ENCODE measurements at places on chromosomes 6 and 20. TPM values are rescaled to one million over a fixed set of nuclear protein-coding genes. Genes with fewer than 3 reads are reported as not detected.

GRCh38 chr20:64146301-64146935, 17.8 kb upstream of the MYT1 start:
- no peaks in the 10 kb centered on the region for H3K4me1 ChIP-seq
- no peaks in the 10 kb centered on the region for H3K36me3 ChIP-seq
- H3K4me3 ChIP-seq, result no peak overlapping the region

GRCh38 chr6:54070025-54070424, 41.2 kb upstream of the MLIP start:
- H3K4me1 ChIP-seq, result peaks cover 9% of the 10 kb centered on the region
- no peak overlapping the region for H3K27ac ChIP-seq

GRCh38 chr20:32570401-32571190, 14.5 kb downstream of the NOL4L start:
- no peak overlapping the region for H3K4me3 ChIP-seq
- no peaks in the 10 kb centered on the region for H3K4me1 ChIP-seq
- H3K36me3 ChIP-seq, result no peaks in the 10 kb centered on the region

The MUC22 gene
- not detected for total RNA-seq

The NNAT gene
- total RNA-seq, result not detected

The TRIM31 gene
- total RNA-seq, result 0.17 TPM

- H3K27me3 ChIP-seq, result no peaks in the 10 kb centered on the region
- H3K27ac ChIP-seq, result no peak overlapping the region
- H3K36me3 ChIP-seq, result no peaks in the 10 kb centered on the region
Measured at GRCh38 chr20:19453862-19454261, 241.4 kb downstream of the SLC24A3 start.

DNA sequence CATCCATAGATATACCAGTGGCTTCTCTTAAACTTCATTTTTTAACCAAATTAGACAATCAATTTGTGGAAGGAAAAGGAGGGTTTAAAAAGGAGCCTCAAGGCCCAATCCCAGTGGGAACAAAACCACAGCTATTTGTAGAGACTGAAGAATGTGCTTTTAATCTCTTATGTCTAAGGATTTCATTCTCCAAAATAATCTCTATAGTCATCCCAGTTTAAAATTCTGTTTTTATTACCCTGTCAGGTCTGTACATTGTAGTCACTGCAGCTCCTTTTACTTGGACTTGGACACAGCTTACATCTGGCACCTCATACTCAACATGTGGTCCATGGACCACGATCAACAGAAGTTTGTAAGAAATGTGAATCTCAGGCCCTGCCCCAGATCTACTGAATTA, 152.1 kb upstream of the STMND1 start:
- H3K4me1 ChIP-seq, result peaks cover 3% of the 10 kb centered on the region
- H3K27ac ChIP-seq, result no peak overlapping the region
- H3K27me3 ChIP-seq, result no peaks in the 10 kb centered on the region
- no peak overlapping the region for H3K4me3 ChIP-seq

- H3K36me3 ChIP-seq, result no peaks in the 10 kb centered on the region
- no peak for DNase-seq
- H3K4me1 ChIP-seq, result peaks cover 17% of the 10 kb centered on the region
- H3K27me3 ChIP-seq, result no peaks in the 10 kb centered on the region
Measured at GRCh38 chr6:63352069-63352543, 32.3 kb upstream of the LGSN start.

The MUC21 gene
- not detected for total RNA-seq

The PHACTR3 gene
- 0.42 TPM for total RNA-seq

DNA sequence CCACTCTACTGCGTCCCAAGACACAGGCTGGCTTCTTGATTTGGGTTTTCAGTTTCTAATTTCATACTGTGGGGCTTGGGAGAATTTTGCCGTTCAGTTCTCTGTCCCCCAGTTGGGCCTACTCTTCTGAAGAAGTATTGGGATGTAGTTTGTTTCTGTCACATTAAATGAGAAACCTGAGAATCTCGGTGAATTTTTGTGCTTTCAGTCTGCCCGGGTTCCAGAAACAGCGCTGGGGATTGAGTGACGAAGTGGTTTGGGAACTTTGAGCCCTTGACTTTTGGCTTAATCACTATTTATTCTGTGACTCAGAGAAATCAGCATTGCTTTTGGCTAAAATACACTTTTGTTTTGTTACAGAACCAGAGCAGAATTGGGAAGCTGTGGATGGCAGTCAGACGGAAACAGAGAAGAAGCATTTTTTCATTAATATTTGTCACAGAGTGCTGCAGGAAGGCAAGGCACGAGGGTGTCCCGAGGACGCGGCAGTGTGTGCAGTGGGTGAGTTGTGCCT, 74.0 kb downstream of the IGF2R start:
- H3K27me3 ChIP-seq, result no peaks in the 10 kb centered on the region
- peak overlapping the region; percentile 99 for H3K27ac ChIP-seq
- H3K36me3 ChIP-seq, result peaks cover 40% of the 10 kb centered on the region
- DNase-seq, result no peak

The RNF39 gene
- total RNA-seq, result not detected

DNA sequence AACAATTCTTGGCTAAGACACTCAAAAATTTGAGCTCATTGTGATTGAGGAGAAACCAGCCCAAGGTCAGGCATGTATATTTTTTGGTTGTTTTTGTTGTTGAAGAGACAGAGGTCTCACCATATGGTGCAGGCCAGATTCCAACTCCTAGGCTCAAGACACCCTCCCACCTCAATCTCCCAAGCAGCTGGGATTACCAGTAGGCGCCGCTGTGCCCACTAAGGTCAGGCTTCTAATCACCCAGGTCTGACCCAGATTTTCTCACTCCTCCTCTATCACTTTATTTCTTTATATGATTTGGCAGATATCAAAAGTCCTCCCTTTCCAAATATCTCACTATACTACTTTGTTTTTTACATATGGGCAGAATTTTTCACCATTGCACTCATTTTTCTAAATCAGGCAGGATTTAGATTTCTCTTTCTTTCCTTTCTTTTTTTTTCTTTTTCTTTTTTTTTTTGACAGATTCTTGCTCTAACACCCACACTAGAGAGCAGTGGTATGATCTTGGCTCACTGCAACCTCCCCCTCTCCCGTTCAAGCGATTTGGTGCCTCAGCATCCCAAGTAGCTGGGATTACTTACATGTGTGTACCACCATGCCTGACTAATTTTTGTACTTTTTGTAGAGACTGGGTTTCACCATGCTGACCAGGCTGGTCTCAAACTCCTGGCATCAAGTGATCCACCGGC, 1.7 kb upstream of the C6orf141 start:
- no peak overlapping the region for H3K4me3 ChIP-seq
- H3K27me3 ChIP-seq, result no peaks in the 10 kb centered on the region
- no peak overlapping the region for H3K27ac ChIP-seq
- H3K4me1 ChIP-seq, result peaks cover 4% of the 10 kb centered on the region
- DNase-seq, result no peak

DNA sequence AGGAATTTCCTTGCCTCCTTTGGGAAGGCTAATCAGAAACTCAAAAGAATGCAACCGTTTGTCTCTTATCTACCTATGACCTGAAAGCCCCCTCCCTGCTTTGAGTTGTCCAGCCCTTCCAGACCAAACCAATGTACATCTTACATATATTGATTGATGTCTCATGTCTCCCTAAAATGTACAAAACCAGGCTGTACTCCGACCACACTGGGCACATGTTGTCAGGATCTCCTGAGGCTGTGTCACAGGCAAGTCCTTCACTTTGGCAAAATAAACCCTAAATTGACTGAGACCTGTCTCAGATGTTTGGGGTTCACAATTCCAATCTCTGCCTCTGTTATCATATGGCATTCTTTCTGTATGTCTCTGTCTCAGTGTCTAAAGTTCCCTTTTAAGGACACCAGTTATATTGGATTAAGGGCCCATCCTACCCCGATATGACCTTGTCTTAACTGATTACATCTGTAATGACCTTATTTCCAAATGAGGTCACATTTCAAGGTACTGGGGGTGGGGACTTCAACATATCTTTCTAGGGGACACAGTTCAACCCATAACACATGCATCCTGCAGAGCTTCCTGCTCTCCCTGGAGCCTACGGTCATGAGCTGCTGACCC, 513.5 kb upstream of the JARID2 start:
- no peaks in the 10 kb centered on the region for H3K36me3 ChIP-seq
- no peaks in the 10 kb centered on the region for H3K27me3 ChIP-seq
- DNase-seq, result no peak
- no peaks in the 10 kb centered on the region for H3K4me1 ChIP-seq

DNA sequence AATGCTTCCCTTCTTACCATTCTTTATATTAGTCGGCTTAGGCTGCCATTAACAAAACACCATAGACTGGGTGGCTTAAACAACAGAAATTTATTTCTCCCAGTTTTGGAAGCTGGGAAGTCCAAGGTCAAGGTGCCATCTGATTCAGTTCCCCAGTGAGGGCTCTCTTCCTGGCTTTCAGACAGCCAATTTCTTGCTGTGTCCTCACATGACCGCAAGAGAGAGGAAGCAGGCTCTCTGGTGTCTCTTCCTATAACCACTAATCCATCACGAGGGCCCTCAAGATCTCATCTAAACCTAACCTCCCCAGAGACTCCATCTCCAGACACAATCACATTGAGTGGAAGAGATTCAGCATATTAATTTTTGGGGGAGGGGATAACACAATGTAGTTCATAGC, 193.0 kb upstream of the SGK1 start:
- no peaks in the 10 kb centered on the region for H3K36me3 ChIP-seq
- DNase-seq, result no peak
- no peaks in the 10 kb centered on the region for H3K4me1 ChIP-seq
- H3K27ac ChIP-seq, result no peak overlapping the region
- H3K27me3 ChIP-seq, result no peaks in the 10 kb centered on the region

The GABRR1 gene
- total RNA-seq, result not detected

GRCh38 chr20:2918096-2919049, 45.1 kb downstream of the PTPRA start:
- H3K36me3 ChIP-seq, result no peaks in the 10 kb centered on the region
- peak overlapping the region; percentile 32 for H3K27ac ChIP-seq
- no peak for DNase-seq
- H3K4me1 ChIP-seq, result peaks cover 54% of the 10 kb centered on the region

The ZNF831 gene
- 0.75 TPM for total RNA-seq

DNA sequence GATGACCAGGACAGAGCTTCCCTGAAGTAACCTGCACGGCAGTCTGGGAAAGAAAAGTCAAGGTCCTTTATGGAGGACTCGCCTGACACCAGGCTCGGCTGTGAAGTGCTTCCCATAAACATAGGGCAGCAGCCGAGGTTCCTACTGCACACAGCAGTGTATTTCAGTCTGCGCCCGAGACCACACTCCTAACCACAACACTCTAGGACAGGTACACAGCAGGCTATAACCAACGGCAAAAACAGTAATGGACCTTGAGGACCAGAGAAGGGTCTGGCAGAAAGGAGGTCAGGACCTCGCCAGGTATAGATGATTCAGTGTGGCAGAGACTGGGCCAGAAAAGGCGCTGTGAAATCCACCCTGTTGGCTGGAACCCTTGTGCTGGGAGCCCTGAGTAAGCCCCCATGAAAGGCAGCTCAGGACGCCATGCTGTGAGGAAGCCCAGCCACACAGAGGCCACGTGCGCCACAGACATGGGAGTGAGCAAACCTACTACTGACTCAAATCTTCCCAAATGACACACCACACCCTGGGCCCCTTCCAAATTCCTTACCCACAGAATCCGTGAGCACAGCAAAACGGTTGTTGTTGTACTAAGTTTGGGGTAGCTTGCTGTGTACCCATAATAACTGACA, 129.6 kb upstream of the CST7 start:
- peaks cover 2% of the 10 kb centered on the region for H3K27me3 ChIP-seq
- DNase-seq, result no peak
- H3K27ac ChIP-seq, result no peak overlapping the region
- no peaks in the 10 kb centered on the region for H3K36me3 ChIP-seq
- no peak overlapping the region for H3K4me3 ChIP-seq
- no peaks in the 10 kb centered on the region for H3K4me1 ChIP-seq

DNA sequence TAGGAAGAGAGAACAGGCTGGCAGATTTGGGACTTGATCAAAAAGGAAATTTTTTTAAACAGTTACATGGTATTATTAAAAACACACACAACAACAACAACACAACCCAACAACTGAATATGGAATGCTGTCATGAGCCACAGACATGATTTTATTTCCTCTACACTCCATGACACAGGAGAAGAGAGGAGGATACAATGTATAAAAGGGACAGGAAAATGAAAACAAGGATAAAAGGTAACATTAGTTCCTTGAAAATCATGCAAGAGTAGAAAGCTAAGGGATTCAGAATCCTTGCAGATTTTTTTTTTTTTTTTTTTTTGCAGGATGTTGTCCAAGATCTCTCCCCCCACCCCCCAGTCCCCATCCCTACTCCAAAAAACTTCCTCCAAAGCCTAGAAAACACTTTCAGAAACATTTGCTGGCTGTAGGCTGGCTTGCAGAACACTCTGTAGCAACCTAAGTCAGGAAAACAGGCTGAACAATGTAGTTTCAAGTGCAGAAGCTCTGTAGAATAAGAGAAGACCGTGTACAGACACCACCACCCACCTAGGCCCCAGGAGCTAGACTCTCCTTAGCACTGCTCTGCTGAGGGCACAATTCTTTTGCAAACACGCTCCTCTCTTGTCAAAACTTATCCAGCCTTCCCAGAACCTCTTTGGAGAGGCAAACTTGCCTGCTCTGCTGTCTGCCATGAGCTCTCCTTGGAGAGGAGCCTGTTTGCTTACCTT, 845 bp downstream of the ZMYND8 start:
- DNase-seq, result peak; percentile 54
- no peaks in the 10 kb centered on the region for H3K36me3 ChIP-seq
- H3K4me3 ChIP-seq, result peak overlapping the region; percentile 0
- H3K27ac ChIP-seq, result peak overlapping the region; percentile 92

DNA sequence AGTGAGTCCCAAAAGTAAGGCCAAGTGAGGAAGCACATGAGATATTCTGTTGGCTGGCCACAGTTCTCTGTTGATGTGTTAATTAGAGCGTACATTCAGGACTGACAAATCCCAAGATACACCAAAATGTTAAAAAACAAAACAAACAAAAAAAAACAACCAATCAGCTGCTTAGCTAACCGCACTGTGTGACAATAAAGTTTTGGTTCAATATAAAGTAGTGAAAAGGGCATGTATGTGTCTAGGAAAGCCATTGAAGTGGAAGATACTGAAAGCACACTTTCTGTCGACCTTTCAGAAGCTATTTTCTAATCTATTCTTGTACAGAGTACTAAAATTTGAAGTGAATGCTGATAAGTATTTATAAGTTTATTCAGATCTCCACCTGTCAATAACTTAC, 26.1 kb downstream of the NHLRC1 start:
- H3K4me3 ChIP-seq, result no peak overlapping the region
- H3K4me1 ChIP-seq, result no peaks in the 10 kb centered on the region
- no peak overlapping the region for H3K27ac ChIP-seq
- no peak for DNase-seq
- H3K36me3 ChIP-seq, result no peaks in the 10 kb centered on the region

DNA sequence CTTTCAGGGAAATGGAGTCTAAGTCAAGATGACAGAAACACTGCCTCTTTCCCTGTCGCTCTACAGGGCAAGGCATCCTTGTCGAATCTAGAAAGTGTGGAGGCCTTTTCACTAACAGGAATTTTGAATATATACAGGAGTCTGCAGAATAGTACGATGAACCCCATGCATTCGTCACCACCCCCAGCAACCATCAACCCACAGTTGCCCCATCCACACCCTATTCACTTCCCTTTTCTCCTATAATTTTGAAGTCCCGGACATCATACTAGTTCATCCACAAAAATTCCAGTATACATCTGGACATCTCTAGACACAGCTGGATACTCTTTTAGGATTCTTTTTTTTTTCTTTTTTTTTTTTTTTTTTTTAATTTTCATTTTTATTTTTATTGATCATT, 80.7 kb upstream of the RIN2 start:
- no peaks in the 10 kb centered on the region for H3K4me1 ChIP-seq
- H3K4me3 ChIP-seq, result no peak overlapping the region
- no peak for DNase-seq
- no peaks in the 10 kb centered on the region for H3K27me3 ChIP-seq
- H3K36me3 ChIP-seq, result no peaks in the 10 kb centered on the region

The TRERF1 gene
- 1.0 TPM for total RNA-seq
